ENCODE measurements at places on chromosomes 12 and 14. TPM values are rescaled to one million over a fixed set of nuclear protein-coding genes. Genes with fewer than 3 reads are reported as not detected.

The CLMN gene
- 3.7 TPM for total RNA-seq

- DNase-seq, result no peak
These were observed 20.2 kb upstream of the KRT8 start for GRCh38 chr12:52924764-52925716.

- DNase-seq, result no peak
These were observed 276.9 kb upstream of the PRKD1 start for GRCh38 chr14:30204431-30204980.

The ELK3 gene
- 17.1 TPM for total RNA-seq

DNA sequence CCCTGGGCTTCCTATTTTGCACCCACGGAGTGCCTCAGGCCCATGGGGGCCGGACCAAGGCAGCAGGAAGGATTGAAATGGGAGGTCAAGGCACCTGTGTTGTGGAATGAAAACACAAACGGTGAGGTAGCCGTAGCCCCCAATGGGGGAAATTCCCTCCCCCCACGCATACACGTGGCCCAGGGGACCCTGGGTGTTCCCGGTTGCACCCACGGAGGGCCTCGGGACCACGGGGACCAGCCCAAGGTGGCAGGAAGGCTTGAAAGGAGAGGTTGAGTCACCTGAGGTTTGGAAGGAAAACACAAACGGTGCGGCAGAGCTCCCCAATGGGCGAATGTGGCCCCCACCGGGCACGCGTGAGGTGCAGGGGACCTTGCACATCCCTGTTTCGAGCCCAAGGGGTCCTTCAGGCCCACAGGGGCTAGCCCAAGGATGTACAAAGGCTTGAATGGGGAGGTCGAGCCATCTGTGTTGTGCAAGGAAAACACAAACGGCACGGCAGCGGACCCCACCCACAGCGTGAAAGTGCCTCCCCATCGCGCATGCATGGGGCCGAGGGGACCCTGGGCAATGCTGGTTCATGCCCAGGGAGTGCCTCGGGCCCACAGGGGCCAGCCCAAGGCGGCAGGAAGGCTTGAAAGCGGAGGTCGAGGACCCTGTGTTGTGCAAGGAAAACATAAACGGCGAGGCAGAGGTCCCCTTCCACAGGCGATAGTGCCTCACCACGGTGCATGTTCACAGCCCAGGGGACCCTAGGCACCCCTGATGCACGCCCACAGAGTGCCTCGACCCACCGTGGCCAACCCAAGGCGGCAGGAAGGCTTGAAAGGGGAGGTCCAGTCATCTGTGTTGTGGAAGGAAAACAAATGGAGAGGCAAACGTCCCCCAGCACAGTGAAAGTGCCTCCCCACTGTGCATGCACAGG lies 376.7 kb downstream of the ALG10 start:
- DNase-seq, result peak; percentile 9

- no peak for DNase-seq
These were observed 19.4 kb upstream of the FIGNL2 start for GRCh38 chr12:51867796-51868428.

The FAM186B gene
- total RNA-seq, result 0.33 TPM

The OTOGL gene
- 0.27 TPM for total RNA-seq

DNA sequence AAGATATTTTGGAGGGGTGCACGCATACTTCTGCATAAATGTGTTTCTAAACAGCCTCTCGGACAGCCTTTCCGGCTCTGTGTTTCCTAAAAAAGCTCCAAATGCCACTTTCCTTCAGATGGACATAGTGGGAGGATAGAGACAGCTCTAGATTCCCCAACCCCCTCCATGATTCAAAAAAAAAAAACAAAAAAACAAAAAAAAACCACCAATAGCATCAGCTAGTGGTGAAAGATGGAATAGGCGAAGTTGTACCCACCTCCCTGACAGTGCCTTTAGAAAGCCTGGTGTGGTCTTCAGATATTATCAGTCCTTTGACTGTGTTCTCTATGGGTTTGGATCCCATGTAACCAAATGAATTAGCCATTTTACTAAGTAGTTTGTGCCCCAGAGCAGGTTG lies 94.1 kb downstream of the PHETA1 start:
- no peak for DNase-seq

- DNase-seq, result no peak
These were observed 49.4 kb downstream of the PTPRQ start for GRCh38 chr12:80493466-80493865.

The NOVA1 gene
- 3.7 TPM for total RNA-seq

- no peak for DNase-seq
These were observed 62.0 kb upstream of the EEA1 start for GRCh38 chr12:92991134-92991533.

DNA sequence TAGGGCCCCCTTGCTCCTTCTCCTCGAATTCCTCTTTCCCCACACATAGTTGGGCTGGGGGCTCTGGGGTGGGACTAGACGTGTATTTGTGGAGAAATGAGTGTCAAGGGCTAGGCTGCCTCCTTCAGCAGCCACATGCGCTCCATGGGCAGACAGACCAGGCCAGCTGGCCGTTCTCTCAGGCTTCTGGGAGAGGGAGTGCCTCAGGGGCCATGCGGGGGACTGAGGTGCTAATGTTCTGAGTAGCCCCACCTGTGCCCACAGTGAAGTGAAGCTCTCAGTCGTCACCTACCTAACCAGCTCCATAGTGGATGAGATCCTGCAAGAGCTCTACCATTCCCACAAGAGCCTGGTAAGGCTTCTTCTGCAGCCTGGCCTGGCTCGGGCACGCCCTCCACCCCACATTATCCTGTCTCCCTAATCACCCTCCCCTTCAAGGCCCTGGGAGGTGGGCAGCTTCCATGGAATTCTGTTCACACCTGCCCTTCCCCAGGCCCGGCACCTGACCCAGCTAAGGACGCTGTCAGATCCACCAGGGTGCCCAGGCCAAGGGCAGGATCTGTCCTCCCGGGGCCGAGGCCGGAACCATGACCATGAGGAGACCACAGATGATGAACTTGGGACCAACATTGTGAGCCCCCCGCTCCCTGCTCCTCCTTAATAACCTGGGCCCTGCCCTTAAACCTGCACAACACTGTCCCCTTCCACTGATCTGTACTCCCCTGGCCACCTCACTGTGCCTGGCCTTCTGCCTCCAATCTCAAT lies 9.0 kb upstream of the CPNE6 start:
- no peak for DNase-seq

- no peak for DNase-seq
These were observed 343.4 kb upstream of the LMO3 start for GRCh38 chr12:16949371-16949770.

GRCh38 chr12:6639151-6639801 lies 3.5 kb upstream of the LPAR5 start:
- no peak for DNase-seq

The WNT1 gene
- total RNA-seq, result not detected

The OASL gene
- total RNA-seq, result 0.25 TPM

The GPR162 gene
- total RNA-seq, result 6.5 TPM

- DNase-seq, result peak; percentile 61
These were observed 13.2 kb upstream of the TIGAR start for GRCh38 chr12:4307593-4308333.

DNA sequence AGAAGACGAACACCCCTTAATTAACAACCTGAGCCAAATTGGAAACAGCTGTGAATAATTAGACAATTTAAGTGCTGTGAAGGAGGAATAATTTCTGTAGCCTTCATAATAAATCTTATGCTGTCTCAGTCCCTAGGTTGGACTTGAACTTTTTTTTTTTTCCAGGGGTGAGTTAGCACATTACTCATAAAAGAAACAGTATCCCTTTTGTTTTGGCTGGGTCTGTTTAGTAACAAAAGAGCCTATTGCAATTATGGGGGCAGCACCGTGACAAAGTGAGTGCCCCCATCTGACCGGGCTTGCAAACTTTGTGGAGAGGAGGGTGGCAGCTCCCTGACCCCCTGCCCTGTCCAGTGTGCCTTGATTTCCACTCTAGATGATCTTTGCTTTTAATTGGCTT lies 167.4 kb downstream of the DICER1 start:
- DNase-seq, result no peak

DNA sequence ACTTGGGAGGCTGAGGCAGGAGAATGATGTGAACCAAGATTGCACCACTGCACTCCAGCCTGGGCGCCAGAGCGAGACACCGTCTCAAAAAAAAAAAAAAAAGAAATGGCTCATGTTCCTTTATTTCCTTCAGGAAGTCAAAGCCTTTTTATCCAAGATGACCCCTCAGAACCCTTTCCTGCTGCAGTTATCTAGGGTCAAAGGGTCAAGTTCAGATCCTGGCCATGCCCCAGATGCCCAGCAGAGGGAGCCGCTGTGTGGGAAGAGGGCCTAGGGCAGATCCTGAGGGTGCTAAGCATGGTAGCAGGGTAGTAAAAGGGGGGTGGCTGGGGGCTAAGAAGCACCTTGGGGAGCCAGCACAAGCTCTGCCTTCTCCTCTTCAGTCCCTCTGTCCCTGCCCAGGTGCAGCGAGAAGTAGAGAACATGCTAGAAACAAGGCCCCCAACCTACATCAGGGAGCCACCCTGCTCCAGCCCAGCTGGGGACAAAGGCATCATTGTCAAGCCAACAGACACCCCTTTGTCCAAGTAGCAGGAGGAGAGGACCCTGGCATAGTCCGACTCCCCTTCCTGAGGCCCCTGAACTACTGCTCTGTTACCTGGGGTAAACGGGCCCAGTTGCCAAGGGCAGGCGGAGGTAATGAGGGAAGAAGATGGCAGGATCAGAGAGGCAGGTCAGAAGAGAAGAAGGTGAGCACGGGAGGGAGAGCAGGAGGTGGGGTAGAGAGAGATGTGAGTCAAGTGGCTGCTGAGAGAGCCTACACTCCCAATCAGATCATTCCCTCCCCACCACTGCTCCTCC lies 6.5 kb downstream of the NFE2 start:
- peak; percentile 53 for DNase-seq
